Omental fat pad (tissue), 4 donors: ENCODE measurements at places on chromosomes 7 and 10.

- DNase-seq, result no peak
These were observed 186.5 kb upstream of the TMEM72 start for GRCh38 chr10:44724415-44725174.

- DNase-seq, result no peak
These were observed 194.0 kb downstream of the HDAC9 start for GRCh38 chr7:18689551-18689950.

- DNase-seq, result no peak
These were observed 117.3 kb downstream of the PTPRN2 start for GRCh38 chr7:158470336-158470735.

- no peak for DNase-seq
These were observed 3.2 kb downstream of the SNCG start for GRCh38 chr10:86961481-86962091.

DNA sequence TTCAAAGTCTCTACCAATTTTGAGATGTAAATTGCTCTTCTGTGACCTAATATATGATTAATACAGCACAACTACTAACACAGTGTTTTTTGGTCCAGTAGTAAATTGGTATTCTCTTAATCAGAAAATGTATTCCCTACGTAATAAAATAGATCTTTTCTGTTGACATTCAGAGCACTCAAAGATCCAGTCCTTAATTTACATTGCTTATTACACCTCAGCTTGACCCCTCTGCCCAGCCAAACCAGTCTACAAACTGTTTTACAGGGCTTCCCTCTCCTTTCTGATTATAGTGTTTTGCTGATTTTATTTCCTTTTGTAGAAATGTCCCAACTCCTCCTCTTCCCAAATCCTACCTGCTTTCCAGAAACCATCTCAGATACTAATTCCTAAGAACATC, 293.4 kb downstream of the PRKG1 start:
- DNase-seq, result no peak

GRCh38 chr10:69351589-69351988, 65.1 kb downstream of the TACR2 start:
- DNase-seq, result no peak

GRCh38 chr10:24119896-24120295, 89.0 kb upstream of the KIAA1217 start:
- no peak for DNase-seq

- no peak for DNase-seq
These were observed 22.2 kb downstream of the NRCAM start for GRCh38 chr7:108434010-108434409.

DNA sequence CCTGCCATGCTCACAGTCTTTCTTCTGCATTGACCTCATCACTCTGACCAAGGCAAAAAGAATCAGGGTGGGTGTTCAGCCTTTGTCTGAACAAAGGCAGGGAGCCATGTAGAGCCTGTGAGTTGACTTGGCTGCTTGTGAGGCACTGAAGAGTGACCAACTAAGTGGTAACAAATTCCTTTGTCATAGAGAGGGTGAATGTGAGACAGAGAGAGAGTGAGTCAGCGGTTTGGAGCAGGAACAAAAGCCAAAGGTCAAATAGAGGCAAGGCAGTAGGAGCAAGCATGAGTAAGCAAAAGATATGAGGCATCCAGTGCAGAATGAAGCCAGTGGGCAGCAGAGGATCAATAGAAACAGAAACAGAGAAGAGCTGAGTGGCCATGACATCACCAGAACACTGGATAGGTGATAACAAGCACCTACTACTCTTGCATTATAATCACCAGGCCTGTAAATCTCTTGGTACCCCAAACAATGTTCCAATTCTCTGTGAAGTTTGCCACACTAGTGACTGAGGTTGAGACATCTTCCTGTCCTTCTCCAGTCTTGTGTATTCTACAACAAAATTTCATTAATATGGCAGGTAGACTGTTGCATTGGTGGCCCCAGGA, 116.2 kb upstream of the LAMB4 start:
- DNase-seq, result no peak

DNA sequence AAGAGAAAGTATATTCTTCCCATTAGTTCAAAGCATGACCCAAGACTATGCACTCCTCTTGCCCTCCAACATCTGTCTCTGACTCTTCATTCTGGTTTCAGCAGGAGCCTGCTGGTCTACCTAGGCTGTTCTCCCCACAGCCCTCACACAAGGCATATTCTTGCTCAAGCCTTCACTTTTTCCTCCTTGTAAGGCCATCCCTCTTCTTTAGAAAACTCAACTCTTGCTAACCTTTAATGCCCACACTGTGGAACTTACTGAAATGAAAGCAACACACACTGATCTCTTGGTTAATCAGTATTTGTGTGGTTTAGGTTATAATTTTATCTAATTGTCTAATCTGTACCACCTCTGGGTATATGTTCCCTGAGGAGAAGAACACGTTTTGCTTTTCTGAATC, 75.8 kb downstream of the PRKCQ start:
- no peak for DNase-seq

DNA sequence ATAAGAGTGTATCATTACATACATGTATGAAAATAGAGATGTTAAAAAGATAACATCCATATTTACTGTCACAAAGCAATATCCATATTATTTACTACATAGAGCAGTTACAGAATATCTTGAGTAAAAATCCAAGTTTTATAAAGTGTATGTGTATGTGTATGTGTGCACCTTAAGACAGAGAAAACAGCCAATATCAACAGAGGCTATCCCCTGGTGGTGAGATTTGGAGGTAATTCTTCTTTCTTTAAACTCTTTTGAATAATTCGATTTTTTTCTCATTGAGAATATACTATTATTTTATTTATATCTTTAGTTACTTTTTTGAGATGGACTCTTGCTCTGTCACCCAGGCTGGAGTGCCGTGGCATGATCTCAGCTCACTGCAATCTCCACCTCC, 18.4 kb downstream of the TRDMT1 start:
- no peak for DNase-seq

DNA sequence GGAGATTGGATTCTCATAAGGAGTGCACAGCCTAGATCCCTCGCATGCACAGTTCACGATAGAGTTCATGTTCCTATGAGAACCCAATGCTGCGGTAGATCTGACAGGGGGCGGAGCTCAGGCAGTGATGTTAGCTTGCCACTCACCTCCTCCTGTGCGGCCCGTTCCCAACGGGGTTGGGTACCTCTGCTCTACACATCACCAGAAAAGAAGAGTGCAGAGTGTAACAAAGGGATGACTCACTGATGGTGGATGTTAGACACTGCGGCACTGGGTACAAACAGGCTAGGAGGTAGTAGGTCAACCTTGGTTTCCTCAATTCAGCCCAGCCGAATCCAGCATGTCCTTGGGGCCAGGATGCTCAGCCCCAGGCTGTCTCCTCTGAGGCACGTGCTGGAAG, 66.8 kb upstream of the CHST15 start:
- no peak for DNase-seq

DNA sequence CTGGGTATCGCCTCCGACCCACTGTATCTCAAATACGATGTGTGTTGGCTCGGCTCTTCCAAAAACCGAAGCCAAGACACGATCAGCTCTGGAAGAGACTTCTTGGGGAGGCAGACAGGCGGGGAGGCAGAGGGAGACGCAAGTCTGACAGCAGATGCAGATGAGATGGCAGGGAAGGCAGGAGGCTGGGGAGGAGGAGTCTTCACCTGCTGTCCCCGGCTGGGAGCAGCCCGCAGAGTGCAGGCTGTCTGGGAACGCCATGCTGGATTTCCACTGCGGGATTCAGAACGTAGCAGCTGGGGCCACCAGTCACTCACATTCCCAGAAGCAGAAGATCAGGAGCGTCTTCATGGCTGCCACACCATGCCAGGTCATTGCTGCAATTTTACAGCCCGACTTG, 29.4 kb downstream of the CTBP2 start:
- DNase-seq, result no peak

GRCh38 chr10:104351919-104352318, 1.7 kb upstream of the CFAP58 start:
- DNase-seq, result no peak

DNA sequence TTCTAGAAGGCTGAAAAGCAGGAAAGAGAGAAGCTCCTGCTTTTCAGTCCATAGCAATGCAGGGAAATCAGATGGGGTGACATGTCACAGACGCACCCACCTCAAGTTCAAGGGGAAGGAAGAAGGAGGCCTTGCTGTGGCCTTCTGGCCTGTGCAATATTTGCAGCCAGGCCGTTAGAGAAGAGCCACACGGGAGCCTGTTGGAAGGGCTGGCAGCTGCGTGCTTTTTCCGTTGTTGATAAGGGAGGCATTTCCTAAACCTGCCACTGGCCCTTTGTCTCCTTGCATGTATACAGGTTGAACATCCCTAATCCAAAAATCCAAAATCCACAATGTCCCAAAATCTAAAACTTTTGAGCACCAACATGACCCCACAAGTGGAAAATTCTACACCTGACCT, 492.5 kb upstream of the ZMIZ1 start:
- no peak for DNase-seq

DNA sequence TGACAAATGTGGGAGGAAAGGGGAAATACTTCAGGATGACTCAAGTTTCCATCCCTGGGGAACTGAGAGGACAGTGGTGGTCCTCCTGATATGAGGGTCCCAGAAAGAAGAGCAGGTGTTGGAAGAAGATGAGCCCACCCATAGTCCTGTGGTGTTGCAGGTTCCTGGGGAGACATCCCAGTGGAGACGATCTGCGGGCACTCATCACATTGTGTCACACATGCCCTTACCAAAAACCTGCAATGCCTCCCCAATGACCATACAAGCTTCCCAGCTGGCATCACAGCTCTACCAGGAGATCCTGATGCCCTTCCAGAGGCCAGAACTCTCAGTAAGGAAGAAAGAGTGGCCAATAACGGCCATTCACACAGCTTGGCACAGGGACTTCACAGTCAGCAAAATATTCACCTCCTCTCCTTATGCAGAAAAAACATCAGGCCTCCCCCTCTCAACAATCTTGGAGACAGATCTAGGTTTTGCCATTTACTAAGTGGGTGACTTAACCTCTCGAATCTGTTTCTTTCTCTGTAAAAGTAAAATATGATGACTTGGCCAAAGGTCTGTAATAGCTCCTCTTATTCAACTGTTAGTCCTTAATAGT, 9.0 kb downstream of the PUS7 start:
- DNase-seq, result no peak

GRCh38 chr10:96074776-96075175, 31.4 kb downstream of the CCNJ start:
- DNase-seq, result no peak

DNA sequence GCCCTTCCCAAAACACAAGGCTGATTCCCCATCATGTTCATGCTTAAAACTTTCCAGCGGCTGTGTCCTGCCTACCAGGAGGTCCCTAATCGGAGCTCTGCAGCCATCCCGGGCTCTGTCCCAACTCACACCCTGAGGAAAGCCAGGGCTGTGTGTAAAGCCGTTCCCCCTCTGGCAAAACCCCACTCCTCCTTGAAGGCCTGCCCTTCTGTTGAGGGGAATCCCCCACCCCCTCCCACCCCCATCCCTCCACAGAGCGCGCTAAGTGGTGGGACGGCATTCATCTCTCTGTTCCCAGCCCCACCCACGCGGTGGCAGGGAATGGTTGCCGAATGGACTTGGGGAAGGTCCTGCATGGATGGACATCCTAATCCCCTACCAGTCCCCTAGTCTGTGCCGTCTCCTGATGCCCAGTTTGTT, 667 bp upstream of the TMEM120A start:
- peak; percentile 26 for DNase-seq

DNA sequence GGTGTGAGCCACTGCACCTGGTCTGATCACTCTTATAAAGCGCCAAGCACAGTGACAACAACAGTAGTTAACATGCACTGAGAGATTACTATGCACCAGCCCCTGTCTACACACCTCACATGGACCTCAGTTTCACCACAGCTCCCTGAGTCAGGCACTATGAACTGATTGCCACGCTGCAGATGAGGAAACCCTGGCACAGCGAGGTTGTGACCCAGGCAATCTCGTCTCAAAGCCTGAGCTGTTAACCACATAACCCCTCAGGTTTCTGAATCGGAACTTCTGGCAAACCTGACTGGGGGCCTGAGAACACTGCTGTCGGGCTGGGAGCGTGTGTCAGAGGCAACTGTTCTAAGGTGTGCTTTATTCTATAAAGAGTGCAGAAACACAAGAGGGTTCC, 150.8 kb downstream of the RNF216 start:
- no peak for DNase-seq

GRCh38 chr7:2510909-2511768, 8.4 kb upstream of the LFNG start:
- DNase-seq, result no peak

DNA sequence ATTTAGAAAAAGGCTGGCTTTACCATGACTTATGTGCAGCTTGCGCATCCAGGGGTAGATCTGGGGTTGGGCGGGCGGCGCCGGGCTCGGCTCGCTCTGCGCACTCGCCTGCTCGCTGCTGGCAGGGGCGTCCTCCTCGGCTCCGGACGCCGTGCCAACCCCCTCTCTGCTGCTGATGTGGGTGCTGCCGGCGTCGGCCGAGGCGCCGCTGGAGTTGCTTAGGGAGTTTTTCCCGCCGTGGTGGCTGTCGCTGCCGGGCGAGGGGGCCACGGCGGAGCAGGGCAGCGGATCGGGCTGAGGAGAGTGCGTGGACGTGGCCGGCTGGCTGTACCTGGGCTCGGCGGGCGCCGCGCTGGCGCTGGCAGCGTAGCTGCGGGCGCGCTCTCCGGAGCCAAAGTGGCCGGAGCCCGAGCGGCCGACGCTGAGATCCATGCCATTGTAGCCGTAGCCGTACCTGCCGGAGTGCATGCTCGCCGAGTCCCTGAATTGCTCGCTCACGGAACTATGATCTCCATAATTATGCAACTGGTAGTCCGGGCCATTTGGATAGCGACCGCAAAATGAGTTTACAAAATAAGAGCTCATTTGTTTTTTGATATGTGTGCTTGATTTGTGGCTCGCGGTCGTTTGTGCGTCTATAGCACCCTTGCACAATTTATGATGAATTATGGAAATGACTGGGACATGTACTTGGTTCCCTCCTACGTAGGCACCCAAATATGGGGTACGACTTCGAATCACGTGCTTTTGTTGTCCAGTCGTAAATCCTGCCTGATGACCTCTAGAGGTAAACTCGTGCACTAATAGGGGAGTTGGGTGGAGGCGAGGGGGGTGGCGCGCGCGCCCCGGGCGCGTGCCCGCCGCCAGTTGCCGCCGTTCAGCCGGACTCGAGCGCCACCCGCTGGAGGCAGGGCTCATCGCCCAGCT, at the start of gene HOXA5:
TSS of gene HOXA5 (minus strand) at position 659 of the 927 bp plus-strand sequence. CDS start at position 585, 74 bp downstream.
- peak; percentile 58 for DNase-seq

GRCh38 chr7:152351168-152351567, 84.6 kb downstream of the KMT2C start:
- no peak for DNase-seq

- DNase-seq, result no peak
These were observed 262.8 kb upstream of the GRB10 start for GRCh38 chr7:51045319-51046102.

- no peak for DNase-seq
These were observed 91.5 kb downstream of the GSDME start for GRCh38 chr7:24665564-24666294.
